ENCODE measurements at places on chromosomes 11 and 22.

- DNase-seq, result peak; percentile 31
Observed at GRCh38 chr11:3022300-3022967, 30.3 kb upstream of the NAP1L4 start.

DNA sequence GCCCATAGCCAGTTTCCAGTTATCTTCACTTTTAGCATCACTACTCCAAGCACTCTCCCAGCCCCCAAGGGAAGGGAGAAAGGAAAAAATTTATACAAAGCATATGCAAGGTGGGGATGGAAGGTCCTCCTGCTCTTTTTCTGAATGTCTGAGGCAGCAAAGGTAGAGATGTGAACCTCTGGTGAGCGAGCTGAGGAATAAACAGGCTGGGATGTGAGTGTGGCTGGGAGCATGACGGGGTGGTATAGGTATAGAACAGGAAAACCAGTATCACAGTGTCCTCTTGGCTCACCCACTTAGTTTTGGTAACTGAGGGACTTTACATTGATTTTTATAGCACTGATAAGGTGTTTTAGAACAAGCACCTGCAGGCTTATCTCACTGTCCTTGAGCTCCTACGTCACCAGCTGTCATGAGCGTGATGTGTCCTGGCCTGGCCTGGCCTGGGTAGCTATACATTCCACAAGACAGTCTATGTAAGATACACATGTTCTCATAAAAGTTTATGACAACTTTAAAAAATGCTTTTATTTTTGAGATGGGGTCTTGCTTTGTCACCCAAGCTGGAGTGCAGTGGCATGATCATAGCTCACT, 10.3 kb upstream of the POLD3 start:
- no peak for DNase-seq

- no peak for DNase-seq
Observed at GRCh38 chr11:83971063-83971462, 684.9 kb upstream of the CCDC90B start.

- no peak for DNase-seq
Observed at GRCh38 chr11:123671534-123671933, 17.1 kb upstream of the SCN3B start.

GRCh38 chr22:48669986-48670716, 1157.5 kb downstream of the BRD1 start:
- DNase-seq, result no peak

- no peak for DNase-seq
Observed at GRCh38 chr22:47657224-47657623, 894.8 kb downstream of the TBC1D22A start.

- no peak for DNase-seq
Observed at GRCh38 chr22:46457502-46458488, 79.6 kb downstream of the CELSR1 start.
